ENCODE measurements at places on chromosomes 1 and 21.
A peak's percentile ranks its signal among the peaks of the same experiment; 100 is the strongest.

- no peak for DNase-seq
Measured at GRCh38 chr1:94739521-94740061, 80.6 kb upstream of the SLC44A3 start.

- DNase-seq, result no peak
Measured at GRCh38 chr1:7104339-7104738, 319.1 kb downstream of the CAMTA1 start.

DNA sequence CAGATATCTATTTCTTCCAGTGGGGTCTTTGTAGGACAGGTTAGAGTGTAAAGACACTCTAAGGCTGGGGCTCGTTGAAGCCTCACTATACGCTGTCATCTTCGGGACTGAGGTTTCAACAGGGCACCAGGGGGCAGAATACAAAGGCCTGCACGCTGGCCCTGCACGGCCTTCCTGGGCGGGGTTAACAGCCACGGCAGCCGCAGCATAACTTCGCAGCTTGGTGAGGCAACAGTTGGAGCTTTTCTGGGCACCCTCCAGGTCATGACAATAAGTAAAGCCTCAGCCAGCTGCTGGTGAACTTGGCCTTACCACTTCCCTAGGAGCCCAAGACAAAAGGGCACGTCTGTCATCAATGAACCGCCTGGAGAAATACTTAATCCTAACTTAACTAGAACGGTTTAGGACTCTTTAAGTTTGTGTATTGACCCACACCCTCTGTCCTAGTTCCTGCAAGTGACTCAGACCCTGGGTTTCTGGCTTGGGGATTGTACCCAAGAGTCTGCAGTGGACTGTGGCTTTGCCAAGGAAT lies 2.3 kb upstream of the RUNX1 start:
- no peak for DNase-seq

- no peak for DNase-seq
Measured at GRCh38 chr1:61124696-61125095, 42.3 kb downstream of the NFIA start.

- DNase-seq, result no peak
Measured at GRCh38 chr21:29194847-29195246, 64.4 kb downstream of the MAP3K7CL start.

DNA sequence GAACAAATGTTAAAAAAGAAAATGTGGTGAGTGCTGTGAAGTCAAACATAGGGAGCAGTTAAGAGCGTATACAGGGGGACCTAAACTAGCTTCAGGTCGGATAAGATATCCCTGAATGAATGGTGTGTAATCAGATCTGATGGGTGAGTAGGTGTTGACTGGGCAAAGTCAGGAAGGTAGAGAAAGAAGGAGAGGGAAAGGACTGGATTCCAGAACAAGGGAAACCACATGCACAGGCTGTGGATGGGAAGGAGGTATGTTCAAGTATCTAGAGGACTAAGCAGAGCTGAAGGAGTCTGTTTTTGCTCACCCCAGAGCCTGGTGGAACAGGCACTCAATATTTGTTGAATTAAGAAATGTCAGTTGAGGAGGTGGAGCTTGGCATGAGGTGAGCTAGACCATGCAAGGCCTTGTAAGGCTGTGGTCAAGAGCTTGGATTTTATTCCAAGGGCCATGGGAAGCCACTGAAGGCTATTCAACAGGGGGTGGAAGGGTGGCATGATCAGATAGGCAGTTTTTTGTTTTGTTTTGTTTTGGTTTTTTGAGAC lies 27.4 kb downstream of the MAP7D1 start:
- DNase-seq, result no peak

GRCh38 chr1:58996341-58997059 lies 212.7 kb upstream of the JUN start:
- DNase-seq, result no peak

- peak; percentile 81 for DNase-seq
Measured at GRCh38 chr1:59232216-59232615, 64.7 kb upstream of the FGGY start.

GRCh38 chr21:39582749-39583148 lies 30.0 kb upstream of the B3GALT5 start:
- no peak for DNase-seq

- DNase-seq, result peak; percentile 44
Measured at GRCh38 chr1:48627486-48627885, 149.2 kb downstream of the BEND5 start.

- no peak for DNase-seq
Measured at GRCh38 chr1:233245191-233245765, 50.2 kb downstream of the PCNX2 start.

Data from NCI-H1417 treated with DMSO at 0.1 percent for 48 hours (cell line).